ENCODE measurements at places on chromosomes 3 and 15.

DNA sequence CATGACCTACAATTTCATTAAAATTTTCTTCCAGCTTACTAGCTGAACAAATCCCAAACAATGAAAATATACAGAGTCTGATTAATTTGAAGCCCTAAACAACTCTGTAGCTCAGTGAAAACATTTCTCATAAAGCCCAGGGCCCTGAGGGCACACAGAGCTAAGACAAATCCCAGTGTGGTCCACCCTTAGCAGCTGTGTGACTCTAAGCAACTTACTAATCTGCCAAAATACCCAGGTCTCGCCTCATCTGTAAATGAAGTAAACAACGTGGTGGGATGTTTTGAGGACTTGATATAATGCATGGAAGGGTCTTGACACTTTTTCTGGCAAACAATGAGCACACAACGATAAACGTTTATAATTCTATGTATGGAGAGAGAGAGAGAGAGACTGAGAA, 158.4 kb downstream of the FHIT start:
- no peak for DNase-seq

DNA sequence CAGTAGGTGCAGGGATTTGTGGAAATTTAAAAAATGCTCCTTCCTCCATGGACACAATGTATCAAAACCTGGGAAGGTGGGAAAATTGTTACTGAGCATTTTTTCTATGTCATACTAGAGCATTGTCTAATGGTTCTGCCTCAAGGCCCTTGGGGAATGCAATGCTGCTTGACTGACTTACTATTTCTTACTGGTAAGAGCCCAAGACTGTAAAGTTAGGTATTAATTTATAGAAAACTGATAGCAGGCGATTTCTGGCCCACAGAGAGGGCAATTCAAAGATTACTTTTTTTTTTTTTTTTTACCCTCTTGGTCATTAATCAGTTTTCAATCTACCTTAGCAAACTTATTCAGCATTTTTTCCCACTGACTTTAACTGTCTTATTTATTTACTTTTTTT, 38.5 kb upstream of the MRPL3 start:
- DNase-seq, result no peak

DNA sequence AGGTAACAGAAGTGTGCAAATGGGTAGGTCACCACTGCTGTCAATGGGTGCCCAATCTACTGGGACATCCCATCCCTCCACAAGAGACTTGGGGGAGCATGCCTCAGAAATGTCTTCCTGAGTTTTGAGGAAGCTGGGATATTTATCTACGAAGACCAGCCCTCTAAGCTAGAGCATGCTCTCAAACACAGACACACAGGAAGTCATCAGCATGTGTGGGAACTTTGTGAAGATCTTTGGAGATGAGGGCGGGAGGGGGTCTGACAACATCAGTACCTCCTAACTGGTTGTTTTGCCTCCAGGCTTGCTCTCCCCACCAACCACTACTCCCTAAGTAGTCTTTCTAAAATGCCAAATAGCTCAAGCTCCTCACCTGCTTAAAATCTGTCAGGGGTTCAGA, 3.5 kb upstream of the MEF2A start:
- no peak for DNase-seq

GRCh38 chr15:90840954-90841353, 27.4 kb upstream of the FURIN start:
- no peak for DNase-seq

- no peak for DNase-seq
Observed at GRCh38 chr3:26967501-26967900, 344.9 kb downstream of the LRRC3B start.
